ENCODE measurements at places on chromosomes 16 and 17. TPM values are rescaled to one million over a fixed set of nuclear protein-coding genes. Genes with fewer than 3 reads are reported as not detected.

KIF1C gene
- total RNA-seq: 96.7 TPM

TEKT1 gene
- not detected for total RNA-seq

OSGIN1 gene
- 26.7 TPM for total RNA-seq

MKS1 gene
- 10.3 TPM for total RNA-seq

MRPS23 gene
- total RNA-seq: 189 TPM

CARD14 gene
- 0.30 TPM for total RNA-seq

PFAS gene
- 50.2 TPM for total RNA-seq

HAP1 gene
- 1.5 TPM for total RNA-seq
